ENCODE measurements at places on chromosomes 4 and X.

DNA sequence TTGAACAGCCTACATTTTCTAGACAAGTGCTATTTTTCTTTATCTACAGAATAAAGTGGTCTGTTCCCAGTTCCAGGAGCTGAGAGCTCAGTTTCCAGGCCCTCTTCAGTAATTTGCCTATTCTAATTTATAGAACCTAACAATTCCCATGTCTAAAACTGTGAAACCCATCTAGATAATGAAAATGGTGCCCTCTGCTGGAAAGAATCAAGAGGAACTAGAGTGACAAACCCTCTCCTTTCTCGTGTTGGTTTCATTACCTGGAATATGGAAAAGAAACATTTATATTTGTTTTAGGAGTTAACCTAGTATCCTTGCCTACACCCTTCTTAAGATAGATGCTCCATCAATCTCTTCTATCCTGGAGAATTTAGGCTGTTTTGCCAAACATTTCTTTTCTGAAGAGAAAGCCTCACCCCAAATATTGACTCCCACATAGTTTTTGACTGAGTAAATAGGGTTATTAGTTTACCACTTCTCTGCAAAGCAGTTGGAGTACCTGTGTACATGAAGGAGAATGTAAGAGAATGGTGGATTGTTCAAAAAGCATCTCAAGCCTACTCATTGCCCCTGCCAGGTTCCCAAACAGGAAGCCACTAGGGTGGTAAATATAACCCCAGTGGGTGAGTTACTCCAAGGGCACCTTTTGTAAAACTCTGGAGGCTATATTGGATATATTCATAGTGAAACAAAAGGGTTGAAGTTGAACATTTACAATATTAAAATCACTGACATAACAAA, 121.6 kb downstream of the RASL11B start:
- peak; percentile 10 for DNase-seq

DNA sequence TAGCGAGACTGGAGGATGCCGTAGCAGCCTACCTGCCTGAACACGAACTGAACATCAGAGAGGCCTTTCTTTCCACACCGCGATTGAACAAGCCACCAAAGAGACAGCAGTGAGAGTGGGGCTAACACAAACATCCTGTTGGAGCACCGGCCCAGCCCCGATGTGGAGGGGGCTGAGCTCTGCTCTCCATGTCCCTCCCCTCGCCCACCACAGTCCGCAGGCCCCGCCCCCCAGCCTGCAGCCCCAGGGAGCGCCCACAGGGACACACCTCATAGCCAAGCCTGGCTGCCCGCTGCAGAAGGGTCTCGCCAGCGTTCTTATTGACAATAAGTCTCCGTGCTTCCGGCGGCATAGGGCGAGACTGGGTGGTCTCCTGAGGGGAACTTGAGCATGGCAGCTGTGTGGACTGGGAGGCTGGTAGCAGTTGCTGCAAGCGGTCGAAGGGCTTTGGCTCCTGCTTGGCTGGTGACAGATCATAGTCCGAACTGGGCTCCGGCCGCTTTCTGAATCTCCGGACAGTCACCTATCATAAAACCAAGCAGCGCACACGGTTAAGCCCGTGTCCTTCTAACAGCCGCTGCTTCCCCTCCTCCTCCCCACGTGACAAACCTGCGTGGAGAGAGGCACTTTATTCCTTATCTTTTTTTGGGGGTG, 35.8 kb downstream of the BCOR start:
- no peak for DNase-seq

GRCh38 chr4:76095568-76095967, 21.1 kb downstream of the ART3 start:
- no peak for DNase-seq

- no peak for DNase-seq
These were observed 424.5 kb upstream of the FAM47C start for GRCh38 chrX:36583674-36584073.

- DNase-seq, result no peak
These were observed 311.1 kb downstream of the INPP4B start for GRCh38 chr4:142535009-142535408.

DNA sequence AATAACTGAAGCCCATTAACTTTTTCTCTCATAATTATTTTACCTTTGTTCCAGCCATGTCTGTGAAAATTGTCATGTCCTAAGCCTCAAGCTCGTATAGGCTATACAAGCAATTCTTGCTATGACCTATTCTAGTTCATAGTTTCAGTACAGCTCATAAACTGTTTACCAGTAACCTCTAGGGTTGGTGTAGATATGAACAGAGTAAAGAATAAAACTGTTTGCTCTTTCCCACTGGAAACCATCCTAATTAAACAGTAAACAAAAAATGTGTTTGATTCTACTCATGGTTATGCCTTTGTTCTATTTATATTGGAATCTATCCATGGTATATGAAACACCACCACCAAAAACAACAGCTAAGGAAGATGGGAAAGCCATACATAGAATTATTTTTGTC, 1444.0 kb upstream of the PCDH7 start:
- no peak for DNase-seq

GRCh38 chr4:179709961-179710624, 2267.9 kb upstream of the AGA start:
- no peak for DNase-seq

DNA sequence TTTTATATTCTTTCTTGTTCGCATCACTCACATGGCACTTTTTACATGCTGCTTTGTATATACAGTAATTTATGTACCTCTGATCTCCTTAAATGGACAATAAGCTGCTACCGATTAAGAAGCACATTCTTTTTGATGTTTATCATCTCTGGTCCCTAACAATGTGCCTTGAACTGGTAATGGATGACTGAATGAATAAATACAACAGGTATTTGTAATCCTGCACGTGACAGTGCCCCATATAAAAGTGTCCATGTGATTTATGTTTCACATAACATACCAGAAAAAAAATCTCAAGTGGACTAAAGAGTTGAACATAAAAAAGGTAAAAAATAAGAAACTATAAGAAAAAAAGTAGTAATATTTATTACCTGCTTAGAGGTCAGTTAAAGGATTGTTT, 7.7 kb upstream of the SLAIN2 start:
- DNase-seq, result no peak

DNA sequence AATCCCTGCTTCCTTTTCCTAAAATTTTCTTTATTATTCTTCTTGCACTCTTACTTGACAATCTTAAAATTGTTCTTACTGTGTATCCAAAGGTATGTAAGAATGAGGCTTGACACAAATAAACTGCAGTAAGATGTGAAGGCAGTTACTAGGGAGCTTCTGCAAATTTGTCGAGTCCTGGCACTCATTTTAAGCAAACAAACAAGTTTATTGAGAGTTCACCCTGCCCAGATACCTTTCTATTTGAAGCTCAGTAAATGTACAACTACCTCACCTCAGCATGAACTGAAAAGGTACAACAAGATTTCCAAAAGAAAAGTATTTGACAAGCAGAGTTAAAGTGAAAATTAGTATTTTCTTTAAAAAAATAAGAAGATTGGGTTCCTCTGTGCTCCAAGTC, 13.3 kb upstream of the SYTL4 start:
- DNase-seq, result no peak

GRCh38 chr4:107035819-107036583, at the start of gene DKK2:
TSS of gene DKK2 (minus strand) at chr4:107036313. CDS start at chr4:107035591, 722 bp downstream.
- no peak for DNase-seq

GRCh38 chrX:65688403-65688871, 21.0 kb downstream of the MSN start:
- DNase-seq, result no peak

DNA sequence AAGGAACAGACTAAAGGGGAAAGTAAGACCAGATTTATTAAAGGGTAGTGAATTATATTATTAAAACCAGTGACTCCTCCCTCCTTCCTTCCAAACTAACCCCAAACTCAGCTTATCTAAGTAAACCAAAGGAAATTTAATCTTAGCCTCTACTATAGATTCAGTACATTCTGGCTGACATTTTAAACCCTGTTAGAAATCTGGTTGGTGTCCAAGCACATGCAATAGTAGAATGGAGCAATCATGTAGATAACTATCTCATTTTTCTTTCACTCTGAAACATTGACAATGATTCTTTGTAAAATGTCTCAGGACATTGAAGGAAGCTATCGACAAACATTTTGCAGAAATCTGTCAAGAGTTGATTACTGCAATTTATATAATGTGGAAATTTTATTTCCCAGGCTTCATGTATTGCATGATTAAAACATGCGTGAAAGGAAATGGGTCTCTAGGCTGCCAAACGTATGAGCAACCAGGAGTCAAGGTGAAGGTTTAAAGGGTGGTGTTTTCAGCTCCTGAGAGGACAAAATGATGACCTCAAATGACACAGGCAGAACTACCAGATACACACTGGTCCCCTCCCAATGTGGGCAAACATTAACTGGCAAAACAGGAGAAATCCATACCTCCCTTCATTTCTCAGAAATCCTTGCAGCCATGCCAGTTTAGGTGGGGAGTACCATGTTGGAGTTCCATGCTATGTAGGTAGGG, 58.2 kb upstream of the RBM47 start:
- DNase-seq, result no peak

- DNase-seq, result no peak
These were observed 193.4 kb upstream of the EDNRA start for GRCh38 chr4:147287588-147287890.

DNA sequence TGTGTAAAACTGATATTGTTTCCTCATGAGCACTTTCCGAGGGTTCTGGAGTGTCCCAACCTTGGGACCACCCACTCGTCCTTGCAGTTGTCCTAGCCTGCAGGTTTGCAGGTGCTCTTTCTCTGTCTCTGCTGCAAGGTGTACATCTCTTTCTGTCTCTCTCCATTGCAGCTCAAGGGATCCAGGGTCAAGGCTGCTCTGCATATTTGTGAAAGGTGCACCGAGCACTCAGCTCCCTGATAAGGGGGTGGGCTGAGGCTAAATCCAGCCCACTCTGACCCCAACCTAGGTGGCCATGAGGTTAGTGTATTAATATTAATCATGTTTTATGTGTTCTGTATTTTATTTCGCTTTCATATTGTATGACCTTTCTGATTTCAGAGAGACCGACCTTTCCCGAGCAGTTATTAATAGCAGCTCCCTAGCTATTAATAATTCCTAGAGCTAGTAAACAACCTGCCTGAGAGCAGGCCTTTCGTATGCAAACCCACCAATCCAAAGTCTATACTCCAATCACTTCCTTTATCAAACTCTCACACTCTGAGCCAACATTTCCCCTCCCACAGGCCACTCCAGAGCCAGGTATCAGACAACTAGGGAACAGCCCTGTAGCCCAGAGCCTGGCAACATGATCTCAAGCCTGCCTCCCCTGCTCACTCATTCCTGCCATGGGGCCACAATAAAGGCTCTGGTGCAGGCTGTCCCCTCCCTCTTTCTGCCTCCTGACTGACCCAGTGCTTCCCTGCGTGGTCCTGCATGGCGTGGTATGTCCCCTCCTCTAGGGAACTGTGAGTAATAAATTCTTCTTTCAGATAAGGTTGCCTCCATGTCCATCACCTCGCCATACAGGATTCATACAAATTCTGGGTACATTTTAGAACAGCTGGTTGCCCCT, 73.9 kb downstream of the SLC2A9 start:
- DNase-seq, result no peak

- DNase-seq, result no peak
These were observed 10.4 kb upstream of the MAEA start for GRCh38 chr4:1279253-1279652.

DNA sequence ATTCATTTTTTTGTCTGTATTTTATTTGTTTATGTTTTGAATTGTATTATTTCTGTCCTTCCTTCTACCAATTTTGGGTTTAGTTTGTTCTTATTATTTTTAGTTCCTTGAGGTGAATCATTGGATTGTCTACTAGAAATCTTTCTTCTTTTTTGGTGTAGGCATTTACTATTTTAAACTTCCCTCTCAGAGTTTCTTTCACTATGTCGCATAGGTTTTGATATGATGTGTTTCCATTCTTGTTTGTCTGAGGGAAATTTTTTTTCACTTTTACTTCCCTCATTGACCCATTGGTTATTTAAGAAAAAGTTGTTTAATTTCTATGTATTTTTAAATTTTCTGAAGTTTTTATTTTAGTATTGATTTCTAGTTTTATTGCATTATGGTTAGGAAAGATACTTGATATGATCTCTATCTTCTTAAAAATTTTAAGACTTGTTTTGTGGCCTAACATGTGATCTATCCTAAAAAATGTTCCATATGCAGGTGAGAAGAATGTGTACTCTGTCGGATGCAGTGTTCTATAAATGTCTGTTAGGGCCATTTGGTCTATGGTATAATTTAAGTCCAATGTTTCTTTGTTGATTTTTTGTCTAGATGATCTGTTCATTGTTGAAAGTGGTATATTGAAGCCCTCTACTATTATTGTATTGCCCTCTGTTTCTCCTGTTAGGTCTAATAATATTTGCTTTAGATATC, 68.8 kb downstream of the IL15 start:
- no peak for DNase-seq

DNA sequence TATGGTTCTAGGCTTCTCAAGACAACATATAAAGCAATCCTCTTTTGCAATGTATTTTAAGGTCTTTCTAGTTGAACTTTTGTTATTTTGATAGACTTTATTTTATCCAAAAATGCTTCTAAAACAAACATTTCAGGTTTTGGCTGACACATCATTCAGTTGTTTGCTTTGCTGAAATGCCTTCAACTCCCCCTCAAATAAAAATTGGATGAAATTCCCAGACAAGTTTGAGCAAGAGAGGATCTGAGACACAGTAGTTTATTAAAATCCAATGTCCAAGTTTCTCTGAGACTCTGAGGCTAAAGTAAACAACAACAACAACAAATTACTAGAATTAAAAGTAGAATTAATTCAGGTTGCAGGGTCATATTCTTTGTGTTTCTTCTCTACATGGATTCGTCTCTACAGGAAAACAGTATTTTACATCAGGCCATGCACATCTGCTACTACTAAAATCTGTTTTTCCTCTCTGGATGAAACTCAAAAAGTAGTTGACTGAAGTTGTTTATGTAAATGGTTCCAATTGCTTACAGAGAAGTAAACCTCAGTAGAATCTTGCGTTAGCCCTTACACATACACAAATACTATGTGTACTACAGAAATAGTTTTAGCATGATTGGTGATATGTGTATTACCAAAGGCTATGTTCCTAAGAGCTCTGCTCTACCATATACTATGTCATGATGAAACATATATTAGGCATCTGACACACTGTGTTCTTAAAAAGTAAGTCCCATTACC, 64.9 kb downstream of the PRSS12 start:
- no peak for DNase-seq

GRCh38 chrX:5399403-5399802, 829.3 kb downstream of the NLGN4X start:
- peak; percentile 30 for DNase-seq

DNA sequence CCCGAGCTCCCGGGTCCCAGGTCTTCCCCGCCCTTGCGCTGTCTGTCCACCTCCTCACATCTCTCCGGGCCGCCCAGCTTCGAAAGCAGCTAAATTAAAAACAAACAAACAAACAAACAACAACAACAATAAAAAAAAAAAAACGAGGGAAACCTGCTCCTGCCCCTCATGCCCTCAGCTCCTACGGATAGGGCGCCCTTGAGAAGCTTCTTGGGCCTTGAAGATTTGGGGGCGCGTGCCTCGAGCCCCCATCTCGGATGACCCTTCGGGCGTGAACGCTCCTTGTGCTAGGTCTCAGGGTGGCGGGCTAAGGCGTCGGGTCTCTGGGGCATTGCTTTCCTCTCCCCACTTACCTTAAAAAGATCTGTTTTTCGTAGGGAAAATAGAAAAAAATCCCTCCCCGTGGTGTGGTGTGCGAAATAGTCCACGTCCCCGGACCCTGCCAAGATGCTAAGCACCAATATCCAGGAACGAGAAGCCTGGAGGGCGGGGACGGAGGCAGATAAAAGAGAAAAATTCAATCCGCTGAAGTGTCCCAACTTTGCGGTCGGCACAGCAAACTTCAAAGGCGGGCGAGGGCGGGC, 603 bp downstream of the NDNF start:
- no peak for DNase-seq

All from NCI-H524 treated with DMSO at 0.1 percent for 48 hours (cell line).